NCI-H446 (cell line): ENCODE measurements at places on chromosomes 5 and 9.
A peak's percentile ranks its signal among the peaks of the same experiment; 100 is the strongest.

- DNase-seq = no peak
These were observed 616.1 kb upstream of the RGMB start for GRCh38 chr5:98157368-98157767.

DNA sequence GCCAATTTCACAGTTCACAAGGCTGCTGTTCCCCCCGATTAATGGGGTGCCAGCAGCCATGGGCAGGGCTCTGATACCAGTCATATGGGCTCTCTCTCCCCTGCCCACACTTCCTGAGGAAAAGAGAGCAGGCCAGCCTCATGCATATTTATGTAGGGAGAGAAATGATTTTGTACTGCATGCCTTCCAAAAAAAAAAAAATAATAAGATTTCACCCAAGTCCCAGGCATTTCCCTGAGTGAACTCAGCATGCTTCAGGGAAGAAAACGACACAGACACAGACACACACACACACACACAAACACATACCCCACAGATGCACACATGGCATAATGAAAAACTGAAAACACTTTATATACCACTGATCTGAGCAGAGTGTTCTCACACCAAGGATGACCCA, 232.8 kb downstream of the ASTN2 start:
- DNase-seq = no peak

- DNase-seq = no peak
These were observed 347.6 kb downstream of the GADD45G start for GRCh38 chr9:89952401-89952800.

- no peak for DNase-seq
These were observed 57.3 kb upstream of the UBAC1 start for GRCh38 chr9:136018257-136019031.

DNA sequence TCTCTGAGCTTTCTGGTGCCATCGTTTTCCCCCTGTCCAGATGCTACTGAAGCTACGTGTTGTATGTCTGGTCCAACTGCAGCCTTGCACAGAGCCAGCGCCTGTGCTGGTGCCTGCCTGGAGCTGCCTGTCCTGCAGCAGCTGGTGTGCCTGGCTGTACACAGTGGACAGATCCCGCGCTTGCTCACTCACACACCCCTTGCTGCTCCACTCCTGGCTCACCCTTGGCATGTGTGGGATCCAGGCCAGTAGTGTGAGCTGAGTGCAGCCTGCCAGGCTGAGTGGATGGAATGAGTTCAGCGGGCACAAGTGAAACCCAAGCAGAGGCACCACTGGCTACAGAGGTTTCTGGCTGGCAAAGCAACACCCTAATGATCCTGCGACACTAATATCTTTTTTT, 40.4 kb downstream of the FER start:
- DNase-seq = peak; percentile 66

DNA sequence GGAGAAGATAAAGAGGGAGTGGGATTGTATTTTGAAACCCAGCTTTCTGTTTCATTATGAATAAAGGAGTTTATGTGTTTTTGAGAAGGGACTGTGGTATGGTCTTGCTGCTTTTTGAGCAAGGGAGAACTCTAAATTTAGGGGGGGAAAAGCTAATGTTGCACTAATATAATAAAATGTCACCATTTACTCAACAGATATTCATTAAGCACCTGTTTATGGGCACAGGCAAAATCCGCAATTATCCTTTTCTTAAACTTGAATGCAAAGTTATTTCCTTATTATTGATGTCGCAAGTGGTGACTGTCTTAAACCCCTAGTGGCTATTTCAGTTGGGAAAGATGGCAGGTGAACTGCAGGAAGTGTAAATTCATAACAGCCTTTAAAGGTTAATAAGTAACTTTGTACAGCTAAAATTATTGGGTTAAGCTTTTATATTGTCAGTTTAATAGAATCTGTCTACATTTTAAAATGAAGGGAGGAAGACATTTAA, 1.5 kb downstream of the CDC42SE2 start:
- DNase-seq = peak; percentile 3

DNA sequence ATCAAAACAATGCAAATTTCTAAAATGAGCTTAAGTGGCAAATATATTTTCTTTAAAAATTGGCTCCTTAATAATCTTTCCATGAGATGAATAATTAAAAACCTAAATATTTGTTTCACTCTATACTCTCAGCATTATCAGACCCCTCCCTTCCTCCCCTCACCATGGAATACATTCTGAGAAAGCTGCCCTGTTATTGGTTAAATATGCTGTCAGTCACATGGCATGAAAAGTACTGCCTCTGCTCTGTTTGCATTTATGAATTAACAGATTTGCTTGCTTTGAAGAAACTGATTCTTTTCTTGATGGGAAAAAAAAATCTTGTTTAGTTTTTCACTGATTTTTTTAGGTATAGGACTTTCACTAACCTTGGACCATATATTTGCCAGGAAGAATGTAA, 17.0 kb upstream of the RPS23 start:
- no peak for DNase-seq

- DNase-seq = no peak
These were observed 457.6 kb upstream of the ACTBL2 start for GRCh38 chr5:57940236-57940635.

DNA sequence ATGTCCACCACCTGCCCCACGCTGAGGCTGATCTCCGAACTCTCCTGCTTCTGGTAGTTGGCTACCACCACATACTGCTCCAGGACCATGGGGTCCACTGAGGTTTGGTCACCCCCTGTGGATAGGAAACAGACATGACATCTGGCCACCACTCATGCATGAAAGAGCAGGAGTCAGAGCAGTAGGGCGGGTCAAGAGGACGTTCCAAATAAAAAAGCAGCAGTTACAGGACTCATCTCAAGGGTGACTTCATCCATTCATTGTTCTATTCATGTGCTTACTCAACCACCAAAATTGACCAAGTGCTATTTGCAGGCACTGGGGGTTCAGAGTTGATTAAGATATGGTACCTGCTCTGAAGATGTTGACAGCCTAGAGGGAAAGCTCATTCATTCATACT, 79.2 kb upstream of the UBTD2 start:
- no peak for DNase-seq

DNA sequence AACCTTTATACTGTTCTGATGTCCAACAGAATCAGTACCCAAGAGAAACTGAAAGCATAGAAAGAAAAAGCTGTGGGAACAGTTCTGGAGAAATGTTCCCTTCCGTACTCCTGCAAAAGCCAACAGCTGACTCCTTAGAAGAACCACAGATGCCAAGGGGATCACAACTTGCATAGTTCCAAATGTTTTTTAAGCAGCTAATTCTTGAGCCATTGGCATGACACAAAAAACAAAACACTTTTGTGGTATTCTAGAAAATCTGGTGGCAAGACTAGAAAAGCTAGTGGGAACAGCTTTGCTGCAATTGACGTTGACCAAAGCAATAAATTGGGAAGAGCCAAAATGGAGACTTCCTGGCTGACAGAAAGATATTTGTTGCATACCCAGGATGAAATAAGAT, 189.9 kb downstream of the ARL15 start:
- DNase-seq = no peak

- DNase-seq = no peak
These were observed 8.8 kb upstream of the DUSP1 start for GRCh38 chr5:172779691-172780341.

DNA sequence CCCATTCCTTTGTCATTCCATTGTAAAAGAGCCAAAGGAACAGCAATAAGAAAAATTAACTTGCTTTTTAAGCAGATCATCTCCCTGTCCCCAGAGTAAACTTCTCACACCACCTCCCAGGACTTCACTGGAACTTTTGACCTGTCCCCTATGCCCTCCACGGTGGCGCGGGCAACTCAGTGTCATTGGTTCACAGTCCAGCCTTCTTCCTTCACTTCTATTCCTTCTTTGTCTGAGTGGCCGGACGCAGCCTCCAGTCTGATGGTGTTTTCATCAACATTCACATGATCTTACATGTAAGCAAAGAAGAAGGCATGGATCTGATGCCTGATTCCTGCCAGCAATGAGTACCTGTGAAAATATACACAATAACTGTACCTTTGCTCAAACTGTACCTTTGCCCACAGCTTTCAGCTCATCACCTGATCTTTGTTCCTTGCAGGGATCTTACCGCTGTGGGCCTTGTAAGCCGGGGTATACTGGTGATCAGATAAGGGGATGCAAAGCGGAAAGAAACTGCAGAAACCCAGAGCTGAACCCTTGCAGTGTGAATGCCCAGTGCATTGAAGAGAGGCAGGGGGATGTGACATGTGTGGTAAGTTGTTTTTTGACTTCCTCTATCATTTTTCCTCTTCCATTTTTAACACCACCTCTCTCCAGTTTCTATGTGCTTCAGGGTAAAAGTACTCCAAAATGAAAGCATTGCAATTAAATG, 32.5 kb downstream of the THBS4 start:
- DNase-seq = no peak

- no peak for DNase-seq
These were observed 329.0 kb upstream of the PANK3 start for GRCh38 chr5:168908207-168908606.

- no peak for DNase-seq
These were observed 30.0 kb upstream of the MATR3 start for GRCh38 chr5:139263536-139263935.

DNA sequence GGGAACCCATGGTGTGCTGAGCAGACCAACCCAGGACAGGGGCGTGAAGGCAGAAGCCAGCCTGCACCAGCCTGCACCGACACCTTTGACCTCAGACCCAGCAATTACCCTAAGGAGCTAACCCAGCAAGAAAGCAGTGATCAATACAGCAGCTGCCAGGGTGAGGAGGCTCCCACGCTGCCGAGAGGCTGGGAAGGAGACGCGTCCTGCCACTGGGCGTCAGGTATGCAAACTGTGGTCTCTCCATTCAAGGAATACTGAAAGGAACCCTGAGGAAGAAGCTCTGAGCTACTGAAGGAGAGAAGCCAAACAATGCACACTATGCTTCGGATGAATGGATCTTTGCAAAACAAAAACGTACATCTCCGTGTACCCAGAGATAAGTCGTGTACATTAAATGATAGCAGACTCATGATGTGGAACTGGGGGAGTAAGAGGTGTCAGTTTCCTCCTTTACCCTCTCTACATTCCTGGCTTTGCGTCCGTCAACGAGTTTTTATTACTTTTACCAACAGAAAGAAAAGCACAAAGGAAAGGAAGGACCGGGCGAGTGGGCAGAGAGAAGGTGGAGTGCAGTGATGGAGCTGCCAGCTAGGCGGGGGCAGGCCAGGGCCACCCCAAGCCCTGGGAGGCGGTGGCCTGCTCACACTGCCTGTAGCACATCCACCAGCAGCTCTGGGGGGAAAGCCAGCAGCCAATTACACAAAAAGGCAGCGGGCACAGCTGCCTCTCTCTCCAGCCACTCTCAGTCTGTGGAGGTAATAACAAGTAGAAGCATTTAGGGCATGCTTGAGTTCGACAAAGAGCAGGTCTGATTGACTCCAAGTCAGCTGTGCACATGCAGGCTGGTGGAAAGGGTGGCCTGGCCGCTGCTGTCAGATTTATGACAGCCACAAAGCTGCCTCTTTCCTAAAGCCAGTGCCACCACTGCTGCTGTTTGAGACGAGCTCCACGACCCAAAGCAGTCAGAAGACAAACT, 29.3 kb downstream of the RASGEF1C start:
- no peak for DNase-seq
